Mucosa of gallbladder (tissue), 1 donor: ENCODE measurements at places on chromosomes 1 and 21. TPM values are rescaled to one million over a fixed set of nuclear protein-coding genes. Genes with fewer than 3 reads are reported as not detected.

The APCS gene
- total RNA-seq, result 54.7 TPM

DNA sequence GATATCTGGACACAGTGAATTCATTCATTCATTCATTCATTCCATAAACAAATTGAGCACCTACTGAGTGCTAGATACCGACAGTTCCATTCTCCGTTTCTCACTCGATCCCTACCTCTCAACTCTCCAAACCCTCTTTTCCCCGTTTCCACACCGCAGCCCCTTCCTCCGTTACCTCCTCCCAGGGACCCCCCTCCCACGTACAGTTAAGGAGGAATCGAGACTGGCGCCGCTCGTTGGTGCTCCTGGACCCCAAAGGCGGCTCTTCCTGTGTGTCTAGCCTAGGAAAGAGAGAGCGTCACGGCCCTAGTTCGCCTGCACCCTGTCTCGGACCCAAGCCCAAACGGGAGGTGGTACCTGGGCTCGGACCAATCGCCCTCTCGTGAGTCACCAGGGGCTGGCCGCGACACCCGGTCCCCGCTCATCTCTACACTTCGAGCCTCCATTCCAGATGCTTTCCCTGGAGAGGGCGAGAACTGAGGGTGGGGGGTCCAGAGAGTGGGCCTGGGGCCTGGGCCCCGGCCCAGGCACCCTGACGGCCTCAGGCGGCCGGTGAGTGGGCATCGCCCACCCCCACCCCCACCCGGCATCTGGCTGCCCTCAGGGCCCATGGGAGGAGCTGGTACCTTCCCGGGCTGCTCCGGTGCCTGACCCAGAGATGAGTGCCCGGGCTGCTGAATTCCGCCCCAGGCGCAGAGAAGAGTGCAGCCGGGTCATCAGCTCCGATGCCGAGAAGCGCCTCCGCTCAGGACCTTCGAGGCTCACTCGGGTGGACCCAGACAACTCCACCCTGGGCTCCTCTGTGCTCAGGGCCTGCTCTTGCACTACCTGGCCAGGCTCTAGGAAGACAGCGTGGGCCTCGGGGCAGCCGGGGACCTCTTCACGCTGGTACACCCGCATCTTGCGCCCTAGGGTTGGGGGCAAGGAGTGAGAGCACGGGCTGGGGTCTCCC lies 4.9 kb downstream of the ARHGEF19 start:
- DNase-seq, result no peak

DNA sequence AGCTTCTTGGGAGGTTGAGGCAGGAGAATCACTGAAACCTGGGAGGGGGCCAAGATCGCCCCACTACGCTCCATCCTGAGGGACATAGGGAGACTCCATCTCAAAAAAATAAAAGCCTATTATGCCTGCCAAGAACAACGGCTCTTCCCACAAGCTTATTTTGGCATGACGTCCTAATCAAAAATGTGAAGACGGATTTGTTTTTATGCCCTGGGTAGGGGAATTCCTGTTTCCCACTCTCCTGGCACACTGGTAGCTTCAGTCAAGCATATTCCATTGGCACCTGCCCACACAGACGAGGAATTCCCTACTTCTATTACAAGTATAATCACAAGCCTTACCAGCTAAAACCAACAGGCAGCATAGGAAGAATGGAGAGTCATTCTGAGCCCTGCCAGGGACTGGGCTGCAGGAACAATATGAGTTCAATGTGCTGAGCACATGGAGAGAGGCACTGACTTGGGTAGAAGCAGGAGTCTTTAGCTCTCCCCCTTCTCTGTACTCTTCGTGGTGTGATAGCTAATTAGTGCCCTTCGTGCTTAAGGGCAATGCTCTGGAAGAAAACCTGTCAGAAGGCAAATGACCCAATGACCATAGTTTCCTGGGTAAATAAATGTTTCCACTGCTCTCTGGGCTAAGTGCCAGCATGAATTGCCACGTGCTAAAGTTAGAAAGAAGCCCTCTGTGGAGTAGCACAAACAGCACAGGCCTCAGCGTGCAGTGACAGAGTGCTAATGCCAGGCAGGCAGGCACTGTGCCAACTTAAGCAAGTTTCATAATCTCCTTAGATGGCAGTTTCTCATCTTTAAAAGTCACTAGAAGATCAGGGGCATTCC lies 16.8 kb downstream of the TNFSF4 start:
- peak; percentile 94 for DNase-seq

GRCh38 chr1:205335692-205336091 lies 14.1 kb upstream of the NUAK2 start:
- peak; percentile 80 for DNase-seq
